ENCODE measurements at places on chromosomes 5 and 9. TPM values are rescaled to one million over a fixed set of nuclear protein-coding genes. Genes with fewer than 3 reads are reported as not detected.

PCDHB10 gene
- not detected for total RNA-seq

SLC6A7 gene
- not detected for total RNA-seq

IQGAP2 gene
- total RNA-seq: 2.1 TPM

C6 gene
- total RNA-seq: not detected

CCNO gene
- total RNA-seq: 8.3 TPM

MTREX gene
- 34.9 TPM for total RNA-seq

PRR16 gene
- not detected for total RNA-seq

AIF1L gene
- 1.7 TPM for total RNA-seq

TUSC1 gene
- 6.2 TPM for total RNA-seq

SLCO6A1 gene
- not detected for total RNA-seq

MAP1B gene
- total RNA-seq: 28.3 TPM

PPWD1 gene
- total RNA-seq: 20.5 TPM

GABRA6 gene
- not detected for total RNA-seq

SERF1A gene
- not detected for total RNA-seq

IFNA21 gene
- total RNA-seq: not detected

PCDHGB2 gene
- total RNA-seq: 0.13 TPM

NOXA1 gene
- total RNA-seq: 1.9 TPM

TJP2 gene
- total RNA-seq: 3.9 TPM

AOPEP gene
- total RNA-seq: 190 TPM

SPACA9 gene
- total RNA-seq: 4.9 TPM

STPG3 gene
- total RNA-seq: not detected

NUDT2 gene
- total RNA-seq: 24.1 TPM

GPRIN1 gene
- total RNA-seq: 9.5 TPM

SOHLH1 gene
- total RNA-seq: not detected

F2R gene
- 50.2 TPM for total RNA-seq

RETREG1 gene
- total RNA-seq: 2.6 TPM

ACER2 gene
- total RNA-seq: 2.5 TPM

LRRC19 gene
- total RNA-seq: not detected

ZNF483 gene
- 0.54 TPM for total RNA-seq

C9 gene
- not detected for total RNA-seq

All from A549 treated with GW870086 at 1 μM for 4 hours (cell line).